ENCODE measurements at places on chromosomes 6 and 20.

DNA sequence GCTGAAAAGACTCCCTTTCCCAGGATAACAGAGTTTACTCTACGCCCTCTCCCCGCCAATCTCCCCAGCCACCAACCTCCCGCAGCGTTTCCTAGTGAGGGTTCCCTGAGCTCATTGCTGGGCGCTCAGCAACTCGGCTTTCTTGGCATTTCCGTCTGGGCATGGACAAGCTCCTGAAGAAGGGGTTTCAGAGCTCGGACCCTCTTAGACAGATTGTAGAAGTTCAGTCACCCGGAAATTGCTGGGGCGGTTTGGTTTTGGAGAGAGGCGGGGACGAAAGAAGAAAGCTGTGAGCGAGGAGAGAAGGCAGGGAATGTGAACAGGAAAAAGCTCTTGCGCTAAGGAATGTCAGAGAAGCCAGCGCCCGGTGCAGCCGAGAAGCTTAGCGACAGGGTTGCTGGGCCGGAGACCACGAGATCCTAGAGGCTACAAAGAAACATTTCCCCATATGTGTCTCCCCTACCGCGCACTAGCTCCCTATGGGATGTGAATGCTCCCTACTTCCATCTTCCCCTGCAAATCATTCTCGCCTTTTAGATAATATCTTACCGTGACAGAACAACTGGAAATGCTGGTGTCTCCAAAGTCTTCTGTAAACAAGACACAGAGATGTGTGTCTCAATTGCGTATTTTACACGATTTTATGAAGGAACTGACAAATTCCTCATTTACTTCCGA, 15.8 kb downstream of the POM121L2 start:
- DNase-seq, result no peak

- no peak for DNase-seq
Measured at GRCh38 chr6:142409794-142410193, 108.0 kb downstream of the ADGRG6 start.

GRCh38 chr20:20173254-20173653, 120.9 kb downstream of the CFAP61 start:
- DNase-seq, result no peak

DNA sequence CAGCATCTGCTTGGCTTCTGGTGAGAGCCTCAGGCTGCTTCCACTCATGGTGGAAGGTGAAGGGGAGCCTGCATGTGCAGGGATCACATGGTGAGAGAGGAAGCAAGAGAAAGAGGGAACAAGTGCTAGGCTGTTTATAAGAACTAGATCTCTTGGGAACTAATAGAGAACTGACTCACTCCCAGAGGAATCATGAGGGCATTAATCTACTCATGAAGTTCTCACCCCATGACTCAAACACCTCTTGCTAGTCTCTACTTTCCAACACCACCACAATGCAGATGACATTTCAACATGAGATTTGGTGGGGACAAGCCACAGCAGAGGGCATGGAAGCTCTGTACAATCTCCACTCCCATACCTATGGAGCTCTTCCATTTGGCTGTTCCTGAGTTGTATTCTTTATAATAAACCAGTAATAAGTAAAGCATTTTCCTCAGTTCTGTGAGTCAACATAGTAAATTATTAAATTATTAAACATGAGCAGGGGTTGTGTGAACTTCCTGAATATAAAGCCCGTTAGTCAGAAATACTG, 524.1 kb upstream of the NRSN1 start:
- DNase-seq, result no peak

GRCh38 chr20:49987868-49988690, 5.3 kb downstream of the SNAI1 start:
- DNase-seq, result no peak

- DNase-seq, result no peak
Measured at GRCh38 chr20:3082955-3083952, 1.3 kb downstream of the AVP start.

GRCh38 chr6:81838724-81839426, 86.4 kb upstream of the TENT5A start:
- no peak for DNase-seq

DNA sequence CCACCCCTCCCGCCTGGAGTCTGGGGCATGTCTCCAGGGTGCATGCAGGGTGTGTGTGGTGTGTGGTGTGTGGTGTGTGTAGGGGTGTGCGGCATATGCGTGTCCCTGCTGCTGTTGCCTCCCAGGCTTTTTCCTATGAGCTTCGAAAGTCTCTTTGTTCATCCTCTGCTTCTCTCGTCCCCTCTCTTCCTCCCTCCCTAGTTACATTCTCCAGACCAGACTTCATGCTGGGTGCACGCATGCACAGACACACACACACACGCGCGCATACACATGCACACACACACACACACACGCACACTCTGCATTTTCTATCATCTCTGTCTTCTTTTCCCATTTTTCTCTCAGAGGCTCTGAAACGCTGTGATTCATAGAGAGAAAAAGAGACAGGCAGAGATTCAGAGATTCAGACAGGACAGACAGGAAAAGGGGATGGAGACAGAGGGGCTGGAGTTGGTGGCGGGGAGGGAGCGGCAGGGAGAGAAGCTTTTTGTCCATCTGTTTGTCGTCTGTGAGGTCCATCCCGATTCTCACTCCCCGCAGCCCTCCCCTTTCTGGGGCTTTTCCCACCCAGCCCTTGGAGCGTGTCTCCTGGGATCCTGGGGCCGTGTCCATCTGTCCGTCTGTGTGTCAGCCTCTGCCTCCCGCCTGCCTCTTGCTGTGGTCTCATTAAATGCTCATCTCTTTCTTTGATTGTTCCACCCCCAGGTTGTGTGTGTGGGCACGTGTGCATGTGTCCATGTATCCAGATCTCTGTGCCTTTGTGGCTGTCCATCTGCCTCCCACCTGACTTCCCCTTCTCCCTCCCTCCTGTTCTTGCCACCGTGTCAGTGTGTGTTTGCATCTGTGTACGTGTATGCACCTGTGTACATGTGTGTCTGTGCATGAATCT, 62.6 kb downstream of the SRC start:
- no peak for DNase-seq

DNA sequence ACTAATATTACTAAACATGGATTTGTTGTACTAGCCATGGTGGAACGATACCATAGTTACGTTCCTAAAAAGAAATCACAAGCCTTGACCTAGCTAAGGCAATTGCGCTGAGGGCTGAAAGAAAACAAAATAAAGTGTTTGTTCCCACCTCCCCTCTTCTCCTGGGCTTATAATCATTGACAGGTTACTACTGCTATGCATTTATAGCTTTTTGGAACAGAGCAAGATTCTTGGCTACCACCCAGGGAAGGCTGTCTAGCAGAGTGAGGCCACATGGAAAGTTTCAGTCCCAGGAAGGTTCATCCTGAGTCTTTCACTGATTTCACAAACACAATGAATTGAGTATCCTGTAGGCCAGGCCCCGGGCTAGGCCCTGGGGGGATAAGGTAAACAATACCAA, 84.6 kb downstream of the TMEM170B start:
- DNase-seq, result no peak

- DNase-seq, result no peak
Measured at GRCh38 chr6:28839443-28840120, 84.2 kb downstream of the TRIM27 start.

DNA sequence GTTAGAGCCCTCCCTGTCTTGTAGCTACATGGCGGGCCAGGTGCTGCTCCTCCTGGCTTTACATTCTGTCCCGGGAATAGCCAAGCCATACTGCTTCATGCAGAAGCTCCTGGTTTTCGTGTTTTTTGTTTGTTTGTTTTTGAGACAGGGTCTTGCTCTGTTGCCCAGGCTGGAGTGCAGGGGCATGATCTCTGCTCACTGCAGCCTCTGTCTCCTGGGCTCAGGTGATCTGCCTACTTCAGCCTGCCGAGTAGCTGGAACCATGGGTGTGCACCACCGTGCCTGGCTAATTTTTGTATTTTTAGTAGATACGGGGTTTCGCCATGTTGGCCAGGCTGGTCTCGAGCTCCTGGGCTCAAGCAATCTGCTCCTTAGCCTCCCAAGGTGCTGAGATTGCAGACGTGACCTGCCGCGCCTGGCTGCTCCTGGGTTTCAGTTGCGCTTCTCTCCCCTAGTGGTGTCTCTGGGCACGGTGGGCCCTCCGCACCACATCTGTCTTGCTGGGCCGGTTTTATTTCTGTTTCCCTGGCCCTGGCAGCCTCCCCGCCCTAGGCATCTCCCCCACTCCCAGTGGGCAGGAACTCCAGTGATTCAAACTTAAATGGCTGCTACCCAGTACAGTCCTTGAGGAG, 12.9 kb downstream of the CDYL start:
- DNase-seq, result no peak

DNA sequence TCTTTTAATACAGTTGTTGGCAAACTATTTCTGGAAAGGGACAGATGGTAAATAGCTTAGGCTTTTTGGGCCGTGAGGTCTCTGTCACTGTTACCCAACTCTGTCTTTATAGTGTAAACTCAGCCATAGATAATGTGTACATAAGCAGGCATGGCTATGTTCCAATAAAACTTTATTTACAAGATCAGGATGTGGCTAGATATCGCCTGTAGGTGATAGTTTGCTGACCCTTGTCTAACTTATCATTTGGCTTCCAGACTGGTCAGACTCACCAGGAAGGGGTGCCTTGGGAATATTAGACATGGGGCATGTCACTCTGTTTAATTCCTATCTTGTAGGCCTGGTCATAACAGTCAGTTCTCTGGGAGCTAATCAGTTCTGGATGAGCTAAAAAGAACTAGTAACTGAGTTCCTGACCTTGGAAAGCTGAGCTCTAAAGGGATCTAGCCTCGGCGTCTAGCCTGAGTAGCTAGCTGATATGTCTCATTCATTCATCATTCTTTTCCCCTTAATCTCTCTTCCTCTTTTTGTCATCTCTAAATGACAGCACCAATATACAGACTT, 163.6 kb downstream of the SLC16A10 start:
- DNase-seq, result no peak

- DNase-seq, result no peak
Measured at GRCh38 chr20:63007646-63008488, 1.1 kb upstream of the BHLHE23 start.

GRCh38 chr20:44924541-44924940, 14.7 kb downstream of the PABPC1L start:
- DNase-seq, result no peak

- no peak for DNase-seq
Measured at GRCh38 chr6:34657037-34657306, 39.6 kb downstream of the ILRUN start.

GRCh38 chr6:113976806-113977205, 5.9 kb upstream of the HDAC2 start:
- DNase-seq, result no peak

DNA sequence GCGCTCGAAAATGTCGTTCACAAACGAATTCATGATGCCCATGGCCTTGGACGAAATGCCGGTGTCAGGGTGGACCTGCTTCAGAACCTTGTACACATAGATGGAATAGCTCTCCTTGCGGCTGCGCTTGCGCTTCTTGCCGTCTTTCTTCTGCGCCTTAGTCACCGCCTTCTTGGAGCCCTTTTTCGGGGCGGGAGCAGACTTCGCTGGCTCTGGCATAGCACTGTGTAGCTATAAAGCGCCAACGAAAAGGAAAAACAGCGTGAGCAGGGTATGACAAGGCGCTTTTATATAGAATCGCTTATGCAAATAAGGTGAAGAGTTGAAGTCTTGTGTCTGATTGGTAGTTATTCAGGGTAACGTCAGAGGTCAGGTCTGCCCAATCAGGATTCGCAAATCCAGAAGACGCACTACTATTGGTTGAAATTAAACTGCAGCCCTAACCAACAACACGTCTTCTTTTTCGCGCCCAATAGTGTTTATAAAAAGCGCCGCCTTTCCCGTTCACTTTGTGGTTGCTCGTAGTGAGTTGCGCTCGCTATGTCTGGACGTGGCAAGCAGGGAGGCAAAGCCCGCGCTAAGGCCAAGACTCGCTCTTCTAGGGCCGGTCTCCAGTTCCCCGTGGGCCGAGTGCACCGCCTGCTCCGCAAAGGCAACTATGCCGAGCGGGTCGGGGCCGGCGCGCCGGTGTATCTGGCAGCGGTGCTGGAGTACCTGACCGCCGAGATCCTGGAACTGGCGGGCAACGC, 114.8 kb upstream of the PRSS16 start:
- peak; percentile 100 for DNase-seq

DNA sequence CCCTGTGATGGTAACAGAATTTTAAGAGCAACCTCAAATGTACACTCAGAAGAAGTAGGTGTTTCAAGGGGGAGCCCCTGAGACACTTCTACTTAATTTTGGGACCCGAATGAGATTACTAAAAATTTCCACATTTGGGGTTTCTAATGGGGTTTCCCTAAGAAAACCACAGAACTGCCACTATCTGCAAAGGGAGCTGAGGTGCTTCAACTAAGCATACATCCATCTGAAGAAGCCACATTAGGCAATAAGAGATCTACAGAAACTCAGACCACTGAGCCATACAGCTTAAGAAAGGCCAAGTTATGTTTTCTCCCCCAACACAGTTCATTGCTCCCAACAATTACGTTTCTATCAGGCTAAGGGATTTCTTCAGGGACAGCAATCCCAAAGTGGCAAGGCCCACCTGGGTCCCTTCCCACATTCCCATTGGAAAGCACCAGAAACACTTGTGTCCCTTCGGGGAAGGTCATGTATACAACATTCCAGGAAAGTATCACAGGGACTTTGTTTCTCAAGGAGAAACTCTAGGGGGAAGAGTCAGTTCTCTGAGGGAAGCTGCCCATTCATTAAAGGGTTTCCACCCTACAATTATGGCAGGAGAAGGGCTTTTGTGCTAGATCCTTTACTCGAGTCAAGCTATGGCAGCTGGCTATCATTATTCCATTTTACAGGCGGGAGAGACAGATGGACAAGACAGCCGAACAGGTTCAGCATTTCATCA, 5.0 kb downstream of the BCL2L1 start:
- no peak for DNase-seq

DNA sequence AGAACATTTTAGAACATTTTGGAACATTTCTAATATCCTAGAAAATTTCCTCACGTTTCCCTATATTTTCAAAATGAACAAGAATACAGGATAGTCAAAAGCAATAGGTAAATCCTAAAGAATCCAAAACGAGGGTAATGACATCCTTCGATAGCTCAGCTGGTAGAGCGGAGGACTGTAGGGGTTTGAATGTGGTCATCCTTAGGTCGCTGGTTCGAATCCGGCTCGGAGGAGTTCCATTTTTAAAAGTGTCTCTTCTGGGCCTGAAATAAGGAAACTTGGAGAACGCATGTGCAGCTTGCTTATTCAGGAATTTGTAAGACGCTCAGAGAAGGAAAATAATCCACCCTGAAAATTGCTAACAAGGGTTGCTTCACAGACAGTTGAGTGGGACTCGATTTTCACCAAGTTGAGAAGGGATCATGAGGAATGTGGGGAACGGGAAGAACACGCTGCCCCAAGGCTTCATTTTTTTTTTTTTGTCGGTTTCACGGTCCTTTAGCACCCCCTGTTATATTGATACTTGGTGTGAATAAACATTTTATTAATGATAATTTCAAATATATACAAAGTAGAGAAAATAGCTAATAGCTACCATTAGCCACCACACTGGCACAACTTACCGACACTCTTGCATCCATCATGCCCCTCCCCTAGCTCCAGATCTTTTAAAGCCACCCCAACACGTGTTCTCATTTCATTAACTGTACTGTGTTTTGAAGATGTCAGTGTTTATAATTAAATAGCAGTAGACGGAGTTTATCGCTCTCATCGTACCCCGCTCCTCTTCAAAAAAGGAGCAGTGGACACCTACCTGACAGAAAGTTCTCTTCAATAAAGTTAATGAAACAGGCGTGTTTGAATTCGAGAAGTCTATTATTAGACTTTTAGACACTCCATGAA, 1.8 kb upstream of the ABT1 start:
- DNase-seq, result peak; percentile 21
